ENCODE measurements at places on chromosomes 5 and 9.

DNA sequence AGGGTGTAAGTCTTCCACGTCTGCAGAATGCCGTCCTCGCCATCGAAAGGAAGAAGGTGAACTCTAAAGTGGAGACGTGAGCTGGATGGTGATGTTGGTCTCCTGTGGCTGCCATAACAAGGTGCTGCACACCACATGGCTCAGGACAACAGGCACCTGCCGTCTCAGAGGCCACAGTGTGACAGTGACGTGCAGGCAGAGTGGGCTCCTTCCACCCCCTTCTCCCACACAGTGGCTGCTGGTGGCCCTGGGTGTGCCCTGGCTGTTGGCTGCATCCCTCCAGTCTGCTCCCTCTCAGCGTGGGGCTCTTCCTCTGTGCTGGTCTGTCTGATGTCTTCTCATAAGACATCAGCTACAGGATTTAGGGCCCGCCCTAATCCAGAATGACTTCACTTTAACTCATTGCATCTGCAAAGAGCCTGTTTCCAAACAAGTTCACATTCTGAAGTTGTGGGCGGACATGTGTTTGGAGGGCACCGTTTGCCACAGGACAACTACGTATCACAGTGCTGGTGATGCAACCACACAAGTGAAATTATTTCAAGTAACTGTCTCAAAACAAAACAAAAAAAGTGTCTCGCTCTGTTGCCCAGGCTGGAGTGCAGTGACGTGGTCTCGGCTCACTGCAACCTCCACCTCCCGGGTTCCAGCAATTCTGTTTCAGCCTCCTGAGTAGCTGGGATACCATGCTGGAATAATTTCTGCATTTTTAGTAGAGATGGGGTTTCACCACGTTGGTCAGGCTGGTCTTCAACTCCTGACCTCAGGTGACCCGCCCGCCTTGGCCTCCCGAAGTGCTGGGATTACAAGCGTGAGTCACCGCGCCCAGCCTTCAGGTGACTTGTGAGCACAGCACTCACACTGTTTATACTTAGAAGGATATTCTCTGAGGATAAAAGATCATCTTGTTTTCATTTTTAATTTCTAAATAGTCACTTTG is 31.2 kb upstream of the CLPTM1L start:
- DNase-seq: no peak

DNA sequence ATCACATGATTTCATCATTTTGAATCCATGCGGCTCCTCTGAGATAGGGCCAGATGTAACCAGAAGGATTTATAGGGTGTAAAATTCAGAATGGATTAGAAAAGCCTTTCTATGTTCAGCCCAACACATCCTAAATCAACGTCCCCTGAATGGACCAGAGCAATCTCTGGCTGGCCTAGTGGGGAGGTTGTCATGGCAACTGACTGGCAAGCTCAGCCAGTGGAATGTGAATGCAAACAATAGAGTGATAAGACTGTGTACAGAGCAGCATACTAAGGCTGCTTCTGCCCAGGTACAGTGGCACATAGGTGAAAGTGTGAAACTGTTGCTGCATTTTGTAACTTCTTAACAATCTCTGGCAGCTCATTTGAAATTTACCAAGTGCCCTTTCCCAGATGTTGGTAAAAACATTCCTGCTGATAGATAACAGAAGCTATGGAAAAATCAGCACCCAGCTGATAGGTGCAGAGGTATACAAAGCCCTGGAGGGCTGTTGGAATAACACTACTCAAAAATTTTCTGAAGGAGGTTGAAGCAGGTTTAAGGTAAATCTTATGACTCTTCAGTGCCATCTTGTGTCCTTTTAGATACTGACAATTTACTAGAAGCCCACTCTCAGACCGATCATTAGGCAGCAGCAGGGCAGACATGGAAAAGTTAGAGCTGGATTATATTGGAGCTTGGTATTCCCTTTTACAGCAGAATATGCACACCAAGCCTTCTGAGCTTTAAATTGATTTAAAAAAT is 267.2 kb downstream of the RAB3C start:
- peak; percentile 79 for DNase-seq

- DNase-seq: no peak
Measured at GRCh38 chr5:75654693-75655295, 43.5 kb downstream of the ANKDD1B start.

DNA sequence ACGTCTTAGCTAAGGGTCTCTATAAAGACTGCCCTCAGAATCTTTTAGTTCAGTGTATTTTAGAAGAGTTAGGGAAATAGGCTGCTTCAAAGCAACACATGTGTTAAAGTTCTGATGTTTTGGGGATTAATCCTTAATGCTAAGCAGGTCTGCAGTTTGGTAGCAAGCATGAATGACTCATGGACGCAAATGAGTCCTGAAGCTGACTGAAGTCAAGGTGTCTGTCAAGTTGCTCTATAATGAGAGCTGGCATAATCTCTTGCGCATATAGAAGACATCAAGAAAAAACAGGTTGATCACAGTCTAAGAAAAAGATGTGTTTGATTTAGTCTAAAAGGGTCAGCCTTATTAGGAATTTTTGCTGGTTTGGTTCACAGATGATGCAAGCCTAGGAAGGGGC is 630.1 kb downstream of the CDH12 start:
- no peak for DNase-seq

All from islet precursor cell (in vitro differentiated cells).